ENCODE measurements at places on chromosomes 2 and 18.

DNA sequence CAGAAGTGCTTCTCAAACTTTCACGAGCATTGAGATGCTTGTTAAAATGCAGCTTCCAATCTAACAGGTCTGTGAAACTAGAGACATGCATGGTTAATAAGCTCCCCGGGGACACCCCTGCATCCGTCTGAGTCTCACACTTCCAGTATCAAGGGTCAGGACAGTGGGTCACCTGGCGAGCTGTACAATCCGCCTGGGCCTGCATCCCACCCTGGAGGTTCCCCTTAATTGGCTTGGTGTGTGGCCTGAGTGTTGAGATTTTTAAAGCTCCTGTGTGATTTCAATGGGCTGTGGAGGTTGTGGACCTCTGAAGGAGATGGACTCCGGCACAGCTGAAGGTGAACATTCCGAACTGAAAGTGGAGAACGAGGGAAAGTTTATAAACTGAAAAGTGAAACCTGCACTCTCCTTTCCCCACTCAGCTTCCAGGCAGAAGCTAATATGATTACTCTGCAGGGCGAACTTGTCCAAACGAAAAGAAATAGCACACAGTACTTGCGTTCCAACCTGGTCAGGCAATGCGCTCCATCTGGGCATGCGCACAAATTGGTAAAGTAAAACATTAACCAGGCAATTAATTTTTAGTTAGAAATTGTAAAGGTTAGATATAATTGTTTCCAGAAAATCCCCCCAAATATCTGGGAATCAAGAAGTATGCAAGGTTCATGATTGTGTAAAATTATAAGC is 191.7 kb upstream of the ALKAL2 start:
- DNase-seq = no peak

- DNase-seq = no peak
Observed at GRCh38 chr18:36481935-36482334, 184.4 kb downstream of the FHOD3 start.

DNA sequence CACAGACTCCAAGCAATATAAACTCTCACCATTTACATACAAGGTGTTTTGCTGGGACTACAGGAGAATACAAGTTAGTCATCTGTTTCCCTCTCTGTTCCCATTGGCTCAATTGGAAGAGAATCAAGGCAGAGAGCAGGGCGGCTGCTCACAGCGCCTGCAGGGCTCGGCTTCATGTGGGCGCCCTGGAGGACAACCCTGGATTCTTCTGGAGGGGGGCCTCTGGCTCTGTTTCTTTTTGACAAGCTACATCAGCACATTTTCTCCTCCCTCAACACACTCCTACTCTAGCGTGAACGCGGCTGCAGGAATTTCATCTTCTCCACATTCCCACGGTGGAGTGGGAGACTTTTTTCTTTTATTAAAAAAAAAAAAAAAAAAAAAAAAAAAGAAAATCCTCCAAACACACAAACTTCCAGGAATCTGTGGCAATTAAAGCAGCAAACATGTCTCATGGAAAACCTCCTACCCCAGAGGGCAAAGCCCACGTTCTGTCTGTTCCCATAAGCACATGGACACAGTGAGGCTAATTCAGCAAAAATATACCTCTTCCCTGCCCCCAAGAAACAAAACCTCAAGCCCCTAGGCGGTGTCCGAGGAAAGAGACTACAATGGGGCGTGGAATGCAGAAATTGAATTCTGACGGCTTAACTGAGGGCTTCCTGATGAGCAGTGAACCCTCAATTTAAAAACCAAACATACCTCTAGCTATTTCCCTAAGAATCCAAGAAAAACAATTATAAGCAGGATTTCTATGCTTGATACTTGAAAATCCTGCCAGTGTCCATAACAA is 50.6 kb downstream of the PARD6G start:
- DNase-seq = peak; percentile 66

GRCh38 chr2:216399621-216400020 is 12.7 kb upstream of the SMARCAL1 start:
- DNase-seq = no peak

DNA sequence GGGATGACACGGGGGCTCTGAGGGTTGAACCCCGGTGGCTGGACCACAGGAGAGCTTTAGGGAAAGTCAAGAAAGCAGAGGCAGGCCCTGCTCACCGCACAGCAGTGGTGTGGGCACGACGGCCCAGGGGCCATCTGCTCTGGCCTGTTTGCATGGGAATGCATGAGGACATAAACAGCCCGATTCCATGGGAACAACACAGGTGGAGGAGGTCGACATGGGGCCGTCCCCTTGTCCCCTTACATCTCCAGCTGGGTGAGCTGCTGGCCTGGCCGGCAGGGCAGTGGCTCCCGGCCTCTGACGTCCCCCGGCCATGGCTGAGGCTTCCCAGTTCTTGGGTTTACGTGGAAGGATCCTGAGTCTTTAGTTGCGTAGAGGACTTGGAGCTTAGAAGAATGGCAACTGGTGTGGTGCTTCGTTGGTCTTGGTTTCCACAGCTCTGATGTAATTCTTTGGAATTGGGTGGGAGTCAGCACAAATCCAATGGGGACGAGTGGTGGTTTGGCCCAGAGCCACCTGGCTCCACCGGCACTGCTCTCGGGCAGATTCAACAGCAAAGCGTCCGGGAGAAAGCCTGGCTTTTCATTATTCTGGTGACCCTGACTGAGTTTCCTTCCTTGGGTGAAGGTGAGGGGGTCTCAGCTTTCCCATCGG is 98.3 kb upstream of the HDAC4 start:
- no peak for DNase-seq
